ENCODE measurements at places on chromosomes 16 and 17.

DNA sequence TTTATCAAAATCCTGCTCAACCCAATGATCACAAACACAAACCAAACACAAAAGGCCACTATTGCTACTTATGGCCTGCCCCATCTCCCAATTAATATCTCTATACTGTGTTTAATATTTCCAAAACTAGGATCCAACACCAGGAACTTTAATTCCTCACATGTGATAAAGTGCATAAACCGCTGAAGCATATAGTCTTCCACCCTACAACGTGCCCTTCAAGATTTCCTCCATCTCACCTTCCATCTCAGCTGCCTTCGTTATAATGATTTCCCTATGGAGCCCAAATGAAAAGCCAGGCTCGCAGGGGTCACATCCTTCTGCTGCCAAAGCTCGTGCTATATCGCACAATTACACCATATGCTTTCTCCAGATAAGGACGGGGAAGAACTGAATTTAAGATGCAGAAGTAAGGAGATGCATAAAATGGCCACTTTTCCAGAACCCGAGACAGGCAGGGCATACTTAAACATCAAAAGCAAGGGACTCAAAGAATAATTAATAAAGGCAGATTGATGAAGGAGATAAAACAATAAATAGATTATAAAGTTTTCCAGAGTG is 1.8 kb downstream of the MYH10 start:
- DNase-seq: no peak

DNA sequence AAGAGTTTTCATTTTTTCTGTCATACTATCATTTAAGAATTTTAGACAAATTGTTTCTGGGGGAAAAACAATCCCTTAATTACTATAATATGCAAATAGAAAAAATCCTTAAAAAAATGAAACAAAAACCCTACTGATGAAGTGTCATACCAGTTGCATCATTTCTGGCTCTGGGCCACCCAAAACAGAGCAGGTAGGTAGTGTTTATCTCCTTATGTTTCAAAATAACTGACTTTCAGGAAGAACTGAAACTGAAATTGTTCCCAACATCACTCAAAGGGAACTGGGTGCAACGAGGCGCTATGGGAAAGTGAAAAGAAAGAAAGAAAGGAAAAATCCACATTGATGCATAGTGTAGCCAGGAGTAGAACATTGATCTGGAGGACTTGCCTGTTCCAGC is 653.1 kb upstream of the SOX9 start:
- DNase-seq: no peak

DNA sequence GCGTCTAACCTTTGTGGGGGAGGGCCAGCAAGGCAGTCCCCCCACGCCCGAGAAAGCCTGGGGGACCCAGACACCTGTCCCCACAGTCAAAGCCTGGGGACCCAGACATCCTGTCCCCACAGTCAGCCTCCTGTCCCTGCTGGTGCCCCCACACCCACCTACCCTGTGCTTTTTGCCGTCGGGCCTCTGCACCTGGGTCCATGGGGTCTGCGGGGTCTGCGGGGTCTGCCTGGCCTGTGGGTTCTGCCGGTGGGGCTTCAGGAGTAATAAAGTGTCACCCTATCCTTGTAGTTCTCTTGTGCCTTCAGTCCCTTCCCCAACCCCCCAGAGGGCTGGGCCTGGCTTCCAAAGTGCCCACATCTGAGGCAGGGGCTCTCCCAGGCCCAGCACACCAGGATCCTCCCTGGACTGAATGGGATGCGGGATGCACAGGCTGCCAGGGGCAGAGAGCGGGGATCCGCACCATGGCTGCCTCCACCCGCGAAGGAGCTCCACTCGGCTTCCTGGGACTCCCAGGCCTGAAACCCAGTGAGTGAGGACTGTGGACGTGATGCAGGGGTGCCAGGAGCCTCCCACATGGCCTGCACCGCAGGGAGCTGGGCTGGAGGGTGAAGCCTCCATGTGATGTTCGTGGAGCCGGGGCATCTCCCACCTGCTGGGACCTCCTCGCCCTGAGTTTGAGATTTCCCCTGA is 16.3 kb upstream of the DPEP1 start:
- DNase-seq: no peak

- peak; percentile 96 for DNase-seq
Observed at GRCh38 chr16:48965386-48965785, 316.3 kb downstream of the CBLN1 start.

DNA sequence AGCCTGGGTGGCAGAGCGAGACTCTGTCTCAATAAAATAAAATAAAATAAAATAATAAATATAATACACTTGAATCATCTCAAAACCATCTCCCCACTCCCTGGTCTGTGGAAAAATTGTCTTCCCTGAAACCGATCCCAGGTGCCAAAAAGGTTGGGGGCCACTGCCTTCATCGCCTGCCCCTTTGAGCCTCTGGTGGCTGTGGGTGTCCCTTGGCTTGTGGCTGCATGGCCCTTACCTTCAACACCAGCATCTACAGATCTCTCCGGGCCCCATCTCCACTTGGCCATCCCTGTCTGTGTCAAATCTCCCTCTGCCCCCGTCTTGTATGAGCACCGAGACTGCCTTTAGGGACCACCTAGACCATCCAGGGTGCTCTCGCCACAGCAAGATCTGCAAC is 177.3 kb downstream of the SEC14L1 start:
- no peak for DNase-seq

DNA sequence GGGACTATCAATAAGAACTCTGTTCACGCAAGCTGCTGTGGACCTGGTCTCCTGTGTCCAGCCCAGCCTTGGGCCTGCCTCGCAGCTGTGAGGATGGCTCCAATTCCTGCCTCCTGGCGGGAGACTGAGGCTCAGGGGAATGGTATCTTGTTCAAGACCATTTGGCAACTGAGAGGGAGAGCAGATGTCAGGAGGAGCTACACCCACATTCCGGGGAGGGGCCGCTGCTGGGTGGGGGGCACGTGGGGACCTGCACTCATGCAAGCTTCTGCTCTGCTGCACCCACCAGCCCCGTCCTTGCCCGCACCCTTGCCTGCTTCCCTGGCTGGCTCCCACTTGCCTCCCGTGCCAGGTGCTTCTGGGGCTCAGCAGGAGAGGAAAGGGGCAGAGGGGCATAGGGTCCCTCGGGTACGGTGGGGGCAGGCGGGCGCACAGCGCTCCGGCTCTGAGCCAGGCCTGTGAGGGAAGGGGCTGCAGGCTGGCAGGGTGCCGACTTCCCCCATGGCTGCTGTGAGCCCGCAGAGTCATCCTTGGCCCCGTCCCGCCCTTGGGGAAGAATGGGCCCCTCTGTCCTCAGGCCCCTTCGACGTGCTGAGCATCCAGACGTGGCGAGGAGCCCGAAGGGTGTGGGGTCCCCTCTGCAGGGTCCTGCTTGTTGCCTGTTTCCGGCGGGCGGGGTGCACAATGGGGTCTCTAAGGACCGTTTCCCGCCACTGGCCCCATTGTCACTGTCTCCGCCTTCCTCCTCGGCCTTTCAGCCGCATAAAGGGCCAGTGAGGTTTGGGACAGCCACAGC is 2.7 kb downstream of the METRN start:
- no peak for DNase-seq
